ENCODE measurements at places on chromosomes 4 and X. TPM values are rescaled to one million over a fixed set of nuclear protein-coding genes. Genes with fewer than 3 reads are reported as not detected.

DNA sequence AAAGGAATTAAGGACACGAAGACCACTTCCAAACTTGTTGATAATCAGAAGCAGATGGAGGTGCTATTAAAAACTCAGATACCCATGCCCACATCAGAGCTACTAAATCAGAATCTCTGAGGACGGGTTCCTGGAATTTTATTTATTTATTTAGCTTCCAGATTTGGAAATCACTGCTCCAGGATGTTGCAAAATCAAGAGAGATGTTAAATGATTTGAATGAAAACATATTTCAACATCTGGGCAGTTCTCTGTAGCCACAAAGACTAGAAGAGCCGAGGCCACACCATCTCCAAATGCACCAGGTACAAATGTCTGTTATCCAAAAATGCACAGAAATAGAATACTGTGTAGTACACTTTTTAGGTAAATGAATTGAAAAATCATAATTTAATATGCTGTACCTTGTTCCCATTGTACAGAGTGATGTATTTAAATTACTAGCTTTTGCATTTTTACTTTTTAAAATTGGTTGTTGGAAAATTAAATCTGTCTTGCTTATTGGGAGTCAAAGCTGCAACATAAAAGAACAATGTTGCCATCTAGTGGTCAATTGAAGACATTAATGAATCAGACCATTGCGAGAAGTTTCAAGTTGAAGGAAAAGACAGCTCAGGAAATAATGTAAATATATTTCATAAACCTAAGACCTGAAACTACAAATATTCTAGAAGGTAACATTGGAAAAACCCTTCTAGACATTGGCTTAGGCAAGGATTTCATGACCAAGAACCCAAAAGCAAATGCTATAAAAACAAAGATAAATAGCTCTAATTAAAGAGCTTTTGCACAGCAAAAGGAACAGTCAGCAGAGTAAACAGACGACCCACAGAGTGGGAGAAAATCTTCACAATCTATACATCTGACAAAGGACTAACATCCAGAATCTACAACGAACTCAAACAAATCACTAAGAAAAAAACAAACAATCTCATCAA lies 151.3 kb upstream of the TTC29 start:
- DNase-seq = peak; percentile 84

GRCh38 chr4:52057196-52057595 lies 6.1 kb downstream of the SPATA18 start:
- peak; percentile 60 for DNase-seq

DNA sequence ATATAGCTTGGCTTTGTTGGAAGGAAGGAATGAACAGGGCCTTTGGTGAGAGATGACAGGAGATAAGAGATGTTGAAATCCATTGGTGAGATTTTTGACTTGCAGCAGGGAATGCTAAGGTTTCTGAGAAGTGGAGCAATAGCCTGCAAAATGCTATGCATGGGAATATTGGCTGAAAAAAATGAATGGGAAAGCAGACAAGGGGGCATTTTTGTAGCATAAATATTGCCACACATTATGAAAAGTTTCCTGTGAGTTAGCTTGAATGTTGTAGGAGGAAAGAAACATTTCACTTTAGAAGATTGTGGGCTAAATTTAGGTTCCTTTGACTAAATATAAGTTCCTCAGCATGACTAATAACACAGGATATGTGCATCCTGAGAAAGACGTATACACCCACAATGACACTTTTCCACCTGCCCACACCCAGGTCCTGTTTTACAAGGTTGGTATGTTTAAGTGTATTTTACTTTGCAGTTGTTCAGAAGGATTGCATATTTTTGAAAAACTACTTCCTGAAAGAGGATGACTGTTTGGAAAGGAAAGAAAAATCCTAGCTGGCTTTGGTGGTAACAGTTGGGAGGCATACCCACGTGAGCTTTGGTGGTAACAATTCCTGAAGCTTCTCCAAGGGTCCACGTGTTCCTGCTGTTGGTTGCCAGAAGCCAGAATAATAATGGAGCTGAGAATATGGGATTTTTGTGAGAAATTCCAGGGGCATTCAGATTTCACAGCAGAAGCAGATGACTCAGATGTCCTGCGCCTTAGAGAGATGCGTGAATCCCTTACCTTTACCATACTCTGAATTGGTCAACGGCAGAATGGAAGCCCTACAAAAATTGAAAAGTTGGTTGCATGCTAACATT lies 28.5 kb downstream of the PHEX start:
- DNase-seq = peak; percentile 32

DNA sequence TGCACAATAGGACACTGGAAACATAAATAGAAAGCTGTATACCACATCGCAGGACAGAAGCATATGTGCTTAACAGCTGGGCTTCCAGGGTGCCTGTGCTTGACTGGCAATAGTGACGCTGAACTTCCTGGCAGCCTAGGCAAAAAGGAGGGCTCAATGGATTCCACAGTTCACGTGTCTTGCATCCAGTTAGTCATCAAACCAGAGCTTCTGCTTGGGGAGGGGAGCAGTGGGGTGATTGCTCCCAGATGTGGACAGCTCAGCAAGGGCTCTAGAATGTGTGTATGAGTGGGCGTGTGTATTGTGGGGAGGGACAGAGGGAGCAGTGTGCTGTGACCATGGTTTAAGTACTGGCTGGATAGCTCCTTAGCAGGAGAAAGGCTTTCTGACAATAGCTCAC lies 2.3 kb downstream of the PRRG3 start:
- DNase-seq = peak; percentile 8

Gene CXCL1
- 35.0 TPM for total RNA-seq

All from MCF 10A (cell line).